Diencephalon (tissue), 1 donor: ENCODE measurements at places on chromosomes 7 and 10. TPM values are rescaled to one million over a fixed set of nuclear protein-coding genes. Genes with fewer than 3 reads are reported as not detected.

The OPALIN gene
- not detected for total RNA-seq

The NOM1 gene
- total RNA-seq = 22.8 TPM

The C10orf88 gene
- total RNA-seq = 20.3 TPM

The TCF7L2 gene
- 84.0 TPM for total RNA-seq

The CAMK1D gene
- 26.5 TPM for total RNA-seq

The PRPS1L1 gene
- total RNA-seq = not detected

The TUBAL3 gene
- not detected for total RNA-seq

The PRKG1 gene
- total RNA-seq = 29.5 TPM

The RARRES2 gene
- total RNA-seq = 10.8 TPM

The MOGAT3 gene
- total RNA-seq = not detected

The SPAG6 gene
- total RNA-seq = 11.1 TPM

The TRAPPC14 gene
- 16.8 TPM for total RNA-seq

The KLHL7 gene
- 81.0 TPM for total RNA-seq

The GIMAP4 gene
- total RNA-seq = 10.8 TPM

The PAPOLB gene
- 1.8 TPM for total RNA-seq

The FEZF1 gene
- 12.2 TPM for total RNA-seq

The TMEM139 gene
- 0.46 TPM for total RNA-seq

The SLC39A12 gene
- total RNA-seq = 20.1 TPM

The OR2A12 gene
- not detected for total RNA-seq

The FAM25G gene
- not detected for total RNA-seq

The HOXA9 gene
- total RNA-seq = not detected
